ENCODE measurements at places on chromosomes 3 and 15. TPM values are rescaled to one million over a fixed set of nuclear protein-coding genes. Genes with fewer than 3 reads are reported as not detected.

PPP4R2 gene
- 86.5 TPM for total RNA-seq

PLCL2 gene
- 13.7 TPM for total RNA-seq

CLDN18 gene
- total RNA-seq: not detected

CD96 gene
- not detected for total RNA-seq

ZNF385D gene
- 0.86 TPM for total RNA-seq

LXN gene
- total RNA-seq: 40.4 TPM

PRR23C gene
- not detected for total RNA-seq

IMPG2 gene
- total RNA-seq: 0.69 TPM

FSD2 gene
- not detected for total RNA-seq

RBM5 gene
- 181 TPM for total RNA-seq

TF gene
- 0.33 TPM for total RNA-seq

TMEM212 gene
- total RNA-seq: not detected

PLS1 gene
- total RNA-seq: 0.33 TPM

OR5K2 gene
- total RNA-seq: not detected

JMJD7 gene
- total RNA-seq: 3.1 TPM

CSPG4 gene
- 1.4 TPM for total RNA-seq
